ENCODE measurements at places on chromosomes 1 and 21. TPM values are rescaled to one million over a fixed set of nuclear protein-coding genes. Genes with fewer than 3 reads are reported as not detected.
A peak's percentile ranks its signal among the peaks of the same experiment; 100 is the strongest.

Gene UBASH3A
- total RNA-seq = not detected

Gene WNT9A
- 1.8 TPM for total RNA-seq

Gene SLC45A3
- 10.5 TPM for total RNA-seq

Gene KIF17
- total RNA-seq = 0.06 TPM

Gene ESPN
- total RNA-seq = not detected

Gene LPGAT1
- total RNA-seq = 35.7 TPM

Gene TMEM54
- 27.7 TPM for total RNA-seq

Gene SLC45A1
- total RNA-seq = 0.06 TPM

Gene PPIAL4G
- total RNA-seq = not detected

Gene BMP8A
- total RNA-seq = not detected

Gene GJA5
- total RNA-seq = not detected

Gene PCSK9
- 0.03 TPM for total RNA-seq

Gene CHIA
- total RNA-seq = not detected

Gene MNDA
- total RNA-seq = not detected

Gene SLC2A5
- total RNA-seq = not detected

GRCh38 chr1:228161362-228161761 is 4.2 kb upstream of the IBA57 start:
- DNase-seq = no peak

- no peak for DNase-seq
Observed at GRCh38 chr1:65196926-65197325, 48.9 kb downstream of the AK4 start.

GRCh38 chr1:24322470-24323177 is 3.5 kb downstream of the GRHL3 start:
- DNase-seq = no peak

DNA sequence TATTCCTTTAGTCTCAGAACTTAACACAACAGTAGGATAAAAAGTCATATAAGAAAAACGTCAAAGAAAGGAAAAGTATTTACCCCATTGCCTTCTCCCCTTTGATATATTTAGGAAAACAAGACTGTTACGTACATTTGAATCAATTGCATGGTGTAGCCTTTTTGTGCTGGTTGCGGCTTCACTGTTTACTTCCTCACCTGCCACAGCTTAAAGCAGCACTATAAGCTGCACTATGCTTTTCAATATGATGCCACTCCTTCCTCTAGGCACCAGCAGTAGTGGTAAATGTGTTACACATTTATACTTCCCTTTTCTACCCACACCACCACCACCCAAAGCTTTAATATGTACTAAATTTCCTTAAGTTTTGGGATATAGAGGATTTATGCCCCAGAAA is 111.1 kb downstream of the ATP1B1 start:
- no peak for DNase-seq

GRCh38 chr1:117289316-117289870 is 77.9 kb upstream of the MAN1A2 start:
- DNase-seq = no peak

DNA sequence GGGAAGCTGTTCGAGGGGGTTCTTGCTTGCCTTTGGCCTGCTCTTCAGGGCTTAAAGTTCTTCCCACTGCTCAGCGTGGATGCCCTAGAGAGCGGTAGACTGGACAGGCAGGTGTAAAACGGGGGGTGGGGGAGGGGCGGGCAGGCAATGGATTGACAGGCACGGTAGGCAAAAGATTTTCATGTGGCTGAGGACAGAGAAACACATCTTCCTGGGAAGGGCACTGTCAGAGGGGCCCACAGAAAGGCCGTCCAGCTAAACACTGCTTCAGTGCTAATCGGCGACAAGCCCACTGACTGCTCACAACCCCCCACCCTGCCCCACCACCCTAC is 412 bp downstream of the ABCA4 start:
- no peak for DNase-seq

GRCh38 chr1:170596701-170597100 is 64.7 kb downstream of the GORAB start:
- no peak for DNase-seq

DNA sequence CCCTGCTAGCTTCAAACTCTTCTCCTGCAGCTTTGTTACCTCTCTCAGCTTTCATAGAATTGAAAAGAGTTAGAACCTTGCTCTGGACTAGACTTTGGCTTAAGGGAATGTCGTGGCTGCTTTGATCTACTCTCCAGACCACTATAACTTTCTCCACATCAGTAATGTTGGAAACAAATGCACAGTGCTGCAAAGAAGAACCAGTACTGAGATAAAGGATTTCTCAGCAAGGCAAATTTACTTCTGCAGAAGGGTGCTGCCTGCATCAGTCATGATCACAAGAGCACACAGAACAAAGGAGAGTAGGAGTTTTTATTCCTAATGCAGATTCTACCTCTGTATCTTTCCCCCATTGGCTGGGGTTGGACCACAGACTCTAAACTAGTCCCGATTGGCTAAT is 621.6 kb upstream of the CHRM3 start:
- DNase-seq = no peak

DNA sequence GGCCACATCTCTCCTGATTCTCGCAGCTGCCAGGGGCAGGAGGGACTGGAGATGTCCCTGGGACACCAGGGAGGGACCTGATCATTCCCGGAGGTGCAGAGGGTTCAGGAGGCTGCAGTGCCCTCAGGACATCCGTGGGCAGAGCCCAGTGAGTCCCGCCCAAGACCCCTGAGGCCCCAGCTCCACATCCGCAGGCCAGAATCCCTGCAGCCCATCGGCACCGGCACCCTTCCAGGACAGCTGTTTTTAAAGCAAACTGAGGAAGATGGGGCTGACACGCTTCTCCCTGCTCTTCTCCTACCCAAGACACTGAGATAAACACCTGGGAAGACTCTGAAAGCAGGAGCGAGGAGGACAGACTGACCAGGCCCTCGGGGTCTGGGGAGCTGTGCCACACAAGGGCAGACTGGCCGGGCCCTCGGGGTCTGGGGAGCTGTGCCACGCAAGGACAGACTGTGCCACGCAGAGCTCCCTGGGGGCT is 25.5 kb downstream of the SLC19A1 start:
- no peak for DNase-seq

GRCh38 chr1:156163712-156164111 is 10.3 kb downstream of the SEMA4A start:
- DNase-seq = no peak

DNA sequence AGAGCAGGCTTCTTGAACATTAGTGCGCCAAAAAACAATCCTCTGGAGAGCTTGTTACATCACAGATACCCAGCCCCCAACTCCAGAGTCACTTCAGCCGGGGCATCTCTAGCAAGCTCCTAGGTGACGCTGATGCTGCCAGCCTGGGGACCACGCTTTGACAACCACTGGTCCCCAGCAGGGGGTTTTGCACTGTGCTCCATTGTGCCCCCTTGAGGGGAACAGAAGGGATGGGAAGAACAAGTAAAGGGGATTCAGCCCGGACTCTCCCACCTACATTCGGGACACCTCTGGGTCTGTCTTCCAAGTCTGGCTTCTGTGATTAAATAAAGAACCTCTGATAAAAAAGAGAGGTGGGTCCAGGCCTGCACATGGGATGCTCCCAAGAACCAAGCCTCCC is 60.4 kb downstream of the ATP5PO start:
- DNase-seq = no peak

DNA sequence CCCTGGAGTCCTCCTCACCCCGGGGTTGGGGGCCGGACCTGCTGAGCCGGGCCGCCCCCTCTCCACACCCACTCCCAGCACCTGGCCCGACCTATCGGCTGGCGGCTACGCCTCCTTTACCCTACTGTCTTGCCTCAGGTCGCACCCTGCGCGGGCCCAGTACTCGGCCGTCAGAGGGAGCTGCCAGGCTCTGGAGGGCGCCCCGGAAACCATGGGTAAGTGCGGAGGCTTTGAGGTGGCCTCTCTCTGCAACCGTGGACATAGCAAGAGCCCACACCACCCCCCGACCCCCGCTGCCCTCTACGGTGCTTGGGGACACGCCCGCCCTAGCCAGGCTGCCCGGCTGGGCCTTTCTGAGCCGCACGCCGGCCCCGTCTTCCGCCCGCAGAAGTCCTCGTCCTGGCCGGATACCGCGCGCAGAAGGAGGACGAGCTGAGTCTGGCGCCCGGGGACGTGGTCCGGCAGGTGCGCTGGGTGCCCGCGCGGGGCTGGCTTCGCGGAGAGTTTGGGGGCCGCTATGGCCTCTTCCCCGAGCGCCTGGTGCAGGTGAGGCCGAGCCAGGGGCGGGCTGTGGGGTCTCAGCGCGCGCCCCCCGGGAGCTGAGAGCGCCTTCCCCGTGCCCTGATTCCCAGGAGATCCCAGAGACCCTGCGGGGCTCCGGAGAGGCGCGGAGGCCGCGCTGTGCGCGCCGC is at the start of gene SH3D21:
Gene SH3D21, plus strand, starts transcription at position 159 of the 692 bp plus-strand sequence. Its CDS starts 53 bp downstream, at position 212.
- DNase-seq = peak; percentile 55

DNA sequence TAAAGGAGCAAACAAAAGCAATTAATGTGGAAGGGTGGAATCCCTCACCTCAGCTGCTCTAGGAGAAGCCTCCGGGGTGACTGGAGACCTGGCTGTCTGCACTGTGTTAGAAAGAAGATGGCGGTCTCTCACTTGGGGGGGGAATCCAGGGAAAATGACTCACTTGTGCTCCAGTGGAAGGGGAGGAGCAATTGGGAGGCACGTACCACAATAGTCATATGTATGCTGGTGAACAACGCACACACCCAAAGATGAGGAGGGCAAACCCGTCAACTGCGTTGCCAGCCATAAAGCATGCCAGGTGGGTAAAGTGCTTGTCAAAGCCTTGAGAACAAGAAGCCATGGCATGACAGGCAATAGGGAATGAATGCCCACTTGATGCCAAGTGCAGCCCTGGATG is 22.1 kb downstream of the PLEKHA6 start:
- no peak for DNase-seq

- DNase-seq = peak; percentile 76
Observed at GRCh38 chr1:33256471-33257206, at the start of gene ZNF362. TSS of gene ZNF362 (plus strand) at chr1:33256492. CDS start at chr1:33270575, 14,083 bp downstream.

- DNase-seq = no peak
Observed at GRCh38 chr1:220011620-220012019, 34.7 kb downstream of the EPRS1 start.

DNA sequence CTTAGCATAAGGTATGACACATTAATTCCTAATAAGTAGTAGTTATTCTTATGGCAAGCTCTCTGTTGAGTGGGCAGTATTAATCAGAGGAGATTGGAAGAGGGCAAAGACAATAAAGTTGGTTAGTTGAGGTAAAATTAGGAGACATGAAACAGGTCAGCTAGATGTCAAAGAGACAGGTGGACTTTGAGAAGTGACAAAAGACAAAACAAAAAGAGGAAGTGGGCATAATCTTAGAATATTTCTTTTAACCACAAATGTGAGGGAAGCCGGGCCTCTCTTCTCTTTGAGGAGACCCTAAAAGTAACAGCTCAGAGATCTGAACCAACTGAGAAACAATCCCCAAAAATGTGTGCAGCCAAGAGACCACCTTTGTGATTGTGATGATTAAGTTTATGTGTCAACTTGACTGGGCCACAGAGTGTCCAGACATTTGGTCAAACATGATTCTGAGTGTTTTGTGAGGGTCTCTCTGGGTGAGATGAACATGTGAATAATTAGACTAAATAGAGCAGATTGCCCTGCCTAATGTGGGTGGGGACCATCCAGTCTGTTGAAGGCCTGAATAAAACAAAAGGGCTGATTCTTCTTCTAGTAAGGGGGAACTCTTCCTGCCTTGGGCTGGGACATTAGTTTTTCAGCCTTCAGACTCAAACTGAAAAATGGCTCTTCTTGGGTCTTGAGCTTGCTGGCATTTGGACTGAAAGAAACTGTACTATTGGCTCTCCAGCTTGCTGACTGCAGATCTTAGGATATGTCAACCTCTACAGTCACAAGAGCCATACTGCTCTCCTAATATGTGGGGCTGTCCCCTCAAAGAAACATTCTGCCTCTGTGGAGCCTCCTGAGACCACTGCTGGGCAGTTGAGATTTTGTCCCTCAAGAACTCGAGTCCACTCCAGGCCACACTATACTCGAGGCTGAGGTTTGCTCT is 40.0 kb downstream of the FCRL5 start:
- no peak for DNase-seq

GRCh38 chr1:53655931-53656746 is 82.8 kb downstream of the GLIS1 start:
- DNase-seq = peak; percentile 63

GRCh38 chr1:32981003-32981901 is 16.6 kb upstream of the RNF19B start:
- peak; percentile 93 for DNase-seq

DNA sequence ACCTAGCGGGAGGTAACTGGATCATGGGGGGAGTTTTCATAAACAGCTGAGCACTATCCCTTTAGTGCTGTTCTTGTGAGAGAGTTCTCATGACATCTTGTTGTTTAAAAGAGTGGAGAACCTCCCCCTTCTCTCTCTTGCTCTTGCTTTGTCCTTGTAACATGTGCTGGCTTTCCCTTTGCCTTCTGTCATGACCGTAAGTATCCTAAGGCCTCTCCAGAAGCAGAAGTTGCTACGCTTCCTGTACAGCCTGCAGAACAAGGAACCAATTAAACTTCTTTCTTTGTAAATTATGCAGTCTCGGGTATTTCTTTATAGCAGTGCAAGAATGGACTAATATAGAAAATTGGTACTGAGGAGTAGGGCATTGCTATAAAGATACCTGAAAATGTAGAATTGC is 515.6 kb downstream of the NEGR1 start:
- no peak for DNase-seq

DNA sequence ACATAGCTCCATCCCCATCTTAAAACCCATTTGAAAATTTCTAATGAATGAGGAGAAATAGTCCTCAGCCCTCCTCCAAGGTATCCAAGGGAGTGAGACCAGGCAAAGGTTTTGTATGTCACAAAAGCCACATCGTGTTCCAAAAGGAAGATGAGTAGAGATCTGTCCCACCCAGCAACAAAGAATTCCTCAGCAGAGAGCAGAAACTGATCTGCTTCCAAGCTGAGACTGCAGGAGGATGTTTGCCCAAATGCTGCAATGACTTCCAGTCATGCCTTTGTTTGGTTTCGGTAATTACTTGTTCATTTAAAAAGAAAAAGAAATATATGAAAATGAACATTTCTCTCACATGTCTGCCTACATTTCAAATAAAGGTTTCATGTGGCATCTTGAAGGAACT is 186.9 kb downstream of the SETD4 start:
- no peak for DNase-seq

GRCh38 chr1:168767894-168768584 is 39.0 kb upstream of the DPT start:
- no peak for DNase-seq

- DNase-seq = peak; percentile 8
Observed at GRCh38 chr21:28089599-28090441, 902.9 kb downstream of the LTN1 start.

DNA sequence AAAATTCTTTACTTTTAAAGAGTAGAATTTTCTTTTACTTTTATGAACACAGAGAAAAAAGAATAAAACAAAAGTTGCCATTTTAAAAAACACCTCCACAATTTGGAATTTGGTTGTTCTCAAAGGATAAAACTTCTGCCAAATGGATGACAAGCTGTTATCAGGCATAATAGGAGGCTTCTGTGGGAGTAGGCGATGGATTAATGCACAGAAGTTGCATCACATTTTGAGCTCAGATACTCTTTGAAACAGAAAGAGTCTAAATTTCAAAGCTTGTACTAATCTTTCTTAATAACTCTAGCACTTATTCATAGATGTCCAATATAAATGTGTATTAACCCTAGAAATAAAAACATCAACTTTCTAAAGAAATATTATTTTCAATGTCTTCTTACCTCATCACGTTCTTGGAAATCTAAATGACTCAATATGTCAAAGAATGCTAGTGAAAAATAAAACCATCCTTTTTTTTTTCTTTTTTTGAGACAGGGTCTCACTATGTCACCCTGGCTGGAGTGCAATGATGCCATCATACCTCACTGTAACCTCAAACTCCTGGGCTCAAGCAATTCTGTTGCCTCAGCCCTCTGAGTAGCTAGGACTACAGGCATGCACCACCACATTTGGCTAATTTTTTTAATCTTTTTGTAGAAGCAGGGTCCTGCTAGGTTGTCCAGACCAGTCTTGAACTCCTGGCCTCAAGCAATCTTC is 112.8 kb upstream of the USP25 start:
- no peak for DNase-seq
